ENCODE measurements at places on chromosomes 3 and 15.

DNA sequence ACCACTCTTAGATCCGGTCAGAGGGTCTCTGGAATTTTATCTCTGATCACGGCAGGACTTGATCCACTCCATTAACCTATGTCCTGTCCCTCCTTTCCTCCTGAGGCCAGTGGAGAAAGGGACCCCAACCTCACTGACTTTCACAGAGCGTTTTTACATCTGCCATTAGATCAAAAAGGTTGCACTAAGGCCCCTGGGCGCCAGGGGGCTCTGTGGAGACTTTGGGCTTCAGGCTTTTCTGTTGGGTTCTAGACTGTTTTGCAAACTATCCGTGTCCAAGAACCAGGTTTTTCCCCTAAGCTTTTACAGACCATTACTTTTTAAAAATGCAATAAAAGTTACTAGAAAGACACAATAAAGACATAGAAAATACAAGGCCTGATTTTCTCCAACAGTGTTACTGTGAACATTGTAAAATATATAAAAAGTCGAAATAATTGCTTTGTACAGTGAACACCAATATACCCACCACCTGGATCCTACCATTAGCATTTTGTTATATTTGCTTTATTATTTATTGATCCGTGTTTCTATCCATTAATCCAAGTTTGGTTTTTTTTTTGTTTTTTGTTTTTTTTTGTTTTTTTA, 159.7 kb downstream of the POLR2M start:
- peak; percentile 92 for DNase-seq

DNA sequence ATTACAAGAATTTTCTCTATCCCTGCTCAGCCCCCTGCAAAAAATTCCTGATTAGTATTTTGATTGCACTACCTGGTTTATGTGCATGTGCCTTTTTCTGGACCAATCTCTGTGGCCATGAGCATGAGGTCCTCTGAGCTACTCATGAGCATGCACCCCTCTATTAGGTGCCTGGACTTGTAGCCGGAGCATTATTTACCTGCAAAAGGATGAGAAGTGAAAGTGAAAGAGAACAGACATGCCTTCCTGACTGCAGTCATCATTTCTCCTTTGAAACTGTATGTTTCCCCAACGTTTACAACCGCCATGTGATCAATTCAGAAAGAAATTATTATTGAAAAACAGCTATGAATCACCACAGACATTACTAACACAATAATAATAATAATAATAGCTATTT, 1008.8 kb downstream of the ROBO2 start:
- DNase-seq = no peak

GRCh38 chr3:167380004-167380689, at the start of gene ZBBX:
Gene ZBBX, minus strand, starts transcription at chr3:167380297. Its CDS starts 7,396 bp downstream, at chr3:167372901.
- peak; percentile 99 for DNase-seq

GRCh38 chr3:195859846-195860411, 48.2 kb upstream of the MUC4 start:
- DNase-seq = peak; percentile 61

DNA sequence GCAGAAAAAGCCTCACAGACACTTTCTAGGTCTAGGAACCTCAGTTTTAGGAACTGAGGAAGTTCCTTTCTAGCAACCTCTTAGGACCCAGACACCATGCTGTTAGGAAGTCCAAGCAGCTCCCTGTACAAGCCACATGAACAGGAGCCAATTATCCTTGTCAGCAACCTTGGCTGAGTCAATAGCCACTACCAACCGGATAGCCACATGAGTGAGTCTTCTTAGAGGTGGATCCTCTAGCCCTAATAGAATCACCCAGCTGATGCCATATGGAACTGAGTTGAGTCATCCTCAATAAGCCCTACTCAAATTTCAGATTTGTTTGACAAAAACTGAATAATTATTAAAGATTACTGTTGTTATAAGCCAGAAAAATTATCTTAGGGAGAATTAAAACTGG, 256.2 kb downstream of the NLGN1 start:
- no peak for DNase-seq

DNA sequence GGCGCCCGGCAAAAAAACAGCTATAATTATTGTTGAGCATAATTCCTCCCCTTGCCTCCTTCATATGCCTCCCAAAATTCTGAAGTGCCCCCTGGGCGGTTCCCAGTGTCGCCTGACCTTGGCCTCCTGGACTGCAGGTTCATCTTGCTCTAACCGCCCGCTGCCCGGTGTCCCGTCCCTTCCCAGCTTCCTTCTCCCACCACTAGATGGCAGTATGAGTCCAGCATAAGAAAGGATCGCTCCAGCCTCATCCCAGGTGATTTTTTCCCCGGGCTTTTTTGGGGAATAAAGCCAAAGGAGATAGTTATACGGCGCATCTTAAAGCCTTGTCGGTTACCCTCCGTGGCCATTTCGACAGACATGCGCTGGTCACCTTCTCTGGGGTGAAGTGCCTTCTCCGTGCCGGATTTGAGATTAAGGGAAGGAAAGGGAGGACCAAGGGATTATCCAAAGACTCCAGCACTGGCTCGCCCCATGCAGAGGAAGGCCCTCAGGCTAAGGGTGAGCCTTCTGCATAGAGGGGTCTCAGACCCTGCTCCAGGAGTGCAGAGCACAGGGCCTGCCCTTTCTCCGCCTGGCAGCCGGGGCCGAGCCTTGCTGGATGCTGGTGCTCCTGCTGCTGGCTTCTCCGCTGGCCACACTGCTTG, 45.8 kb upstream of the TRA2B start:
- DNase-seq = peak; percentile 94

GRCh38 chr3:79367803-79368202, 400.0 kb downstream of the ROBO1 start:
- no peak for DNase-seq

- DNase-seq = no peak
Observed at GRCh38 chr3:117434661-117435412, 725.3 kb downstream of the TUSC7 start.

DNA sequence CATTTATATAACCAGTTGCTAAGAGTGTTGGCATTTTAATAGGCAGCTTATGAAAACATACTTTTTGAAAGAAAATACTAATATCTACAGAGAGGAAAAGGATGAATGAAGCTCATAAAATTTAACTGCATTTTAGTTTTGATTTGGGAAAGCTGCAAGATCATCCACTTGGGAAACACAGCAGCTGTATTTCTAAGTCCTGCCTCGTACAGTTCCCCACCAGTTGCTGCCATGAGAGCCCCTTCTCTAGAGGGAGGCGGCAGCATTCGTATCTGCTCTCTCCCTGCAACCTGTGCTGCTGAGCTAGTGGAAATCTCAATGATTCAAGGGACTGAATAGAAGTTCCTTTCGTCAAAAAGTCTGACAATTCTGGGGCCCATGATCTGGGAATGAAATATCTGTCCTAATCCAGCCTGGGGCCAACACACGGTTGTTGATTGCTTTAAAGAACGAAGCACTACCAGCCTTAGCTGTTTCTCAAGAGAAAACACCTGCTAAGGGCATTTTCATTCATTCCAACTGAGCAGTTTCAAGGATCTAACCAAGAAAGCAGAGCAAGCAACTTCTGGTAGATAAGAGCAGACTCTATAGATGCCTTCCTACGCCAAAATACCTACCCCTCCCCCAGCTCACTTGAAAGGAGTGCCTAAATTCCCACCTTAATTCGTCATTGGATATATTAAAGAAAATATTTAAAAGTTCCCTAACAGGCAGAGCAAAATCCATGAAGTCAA, 223.7 kb downstream of the MAGI1 start:
- DNase-seq = no peak

DNA sequence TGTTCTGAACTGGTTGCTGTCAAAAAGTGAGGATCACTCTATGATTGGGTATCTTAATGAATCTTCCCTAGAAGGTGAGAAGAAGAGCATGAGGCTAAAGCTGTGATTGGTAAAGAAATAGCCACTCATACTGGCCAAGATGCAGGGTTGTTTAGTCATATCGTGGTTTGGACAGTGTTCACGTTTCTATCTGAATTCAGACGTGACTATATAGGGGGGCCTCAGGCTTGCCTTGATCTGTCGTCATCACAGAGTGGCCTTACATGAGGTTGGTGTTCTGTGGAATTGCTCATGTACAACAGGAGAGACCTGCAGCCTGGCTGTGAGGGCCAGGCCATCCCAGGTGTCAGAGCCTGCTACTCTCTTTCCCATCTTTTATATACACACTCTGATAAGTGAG, 12.4 kb downstream of the RTP2 start:
- DNase-seq = no peak

Data from endodermal cell (in vitro differentiated cells).